Regular cardiac myocyte (primary cell): ENCODE measurements at places on chromosomes 2 and 18. TPM values are rescaled to one million over a fixed set of nuclear protein-coding genes. Genes with fewer than 3 reads are reported as not detected.

MPP4 gene
- 8.7 and 9.8 TPM in 2 replicates for total RNA-seq

TMEM17 gene
- 1.5 and 1.7 TPM in 2 replicates for total RNA-seq

GTF2A1L gene
- 0.38 and 1.1 TPM in 2 replicates for total RNA-seq

NT5DC4 gene
- total RNA-seq = not detected in 2 replicates

PLGLB2 gene
- total RNA-seq = 0.38 and 2.3 TPM in 2 replicates
